Esophagus squamous epithelium (tissue), 5 donors: ENCODE measurements at places on chromosomes 5 and 9.

GRCh38 chr9:104805441-104805840 lies 41.5 kb downstream of the NIPSNAP3B start:
- no peak for DNase-seq

- no peak for DNase-seq
These were observed 2.6 kb downstream of the TEX10 start for GRCh38 chr9:100350188-100350587.

GRCh38 chr5:6820851-6821479 lies 107.7 kb downstream of the TENT4A start:
- no peak for DNase-seq

- no peak for DNase-seq
These were observed 32.0 kb downstream of the MAN2A1 start for GRCh38 chr5:109721741-109722140.

GRCh38 chr5:113202287-113202686 lies 225.7 kb downstream of the DCP2 start:
- DNase-seq, result no peak

GRCh38 chr9:93259490-93260262 lies 75.7 kb downstream of the WNK2 start:
- DNase-seq, result no peak

GRCh38 chr5:176626876-176627236 lies 3.5 kb downstream of the SNCB start:
- no peak for DNase-seq

DNA sequence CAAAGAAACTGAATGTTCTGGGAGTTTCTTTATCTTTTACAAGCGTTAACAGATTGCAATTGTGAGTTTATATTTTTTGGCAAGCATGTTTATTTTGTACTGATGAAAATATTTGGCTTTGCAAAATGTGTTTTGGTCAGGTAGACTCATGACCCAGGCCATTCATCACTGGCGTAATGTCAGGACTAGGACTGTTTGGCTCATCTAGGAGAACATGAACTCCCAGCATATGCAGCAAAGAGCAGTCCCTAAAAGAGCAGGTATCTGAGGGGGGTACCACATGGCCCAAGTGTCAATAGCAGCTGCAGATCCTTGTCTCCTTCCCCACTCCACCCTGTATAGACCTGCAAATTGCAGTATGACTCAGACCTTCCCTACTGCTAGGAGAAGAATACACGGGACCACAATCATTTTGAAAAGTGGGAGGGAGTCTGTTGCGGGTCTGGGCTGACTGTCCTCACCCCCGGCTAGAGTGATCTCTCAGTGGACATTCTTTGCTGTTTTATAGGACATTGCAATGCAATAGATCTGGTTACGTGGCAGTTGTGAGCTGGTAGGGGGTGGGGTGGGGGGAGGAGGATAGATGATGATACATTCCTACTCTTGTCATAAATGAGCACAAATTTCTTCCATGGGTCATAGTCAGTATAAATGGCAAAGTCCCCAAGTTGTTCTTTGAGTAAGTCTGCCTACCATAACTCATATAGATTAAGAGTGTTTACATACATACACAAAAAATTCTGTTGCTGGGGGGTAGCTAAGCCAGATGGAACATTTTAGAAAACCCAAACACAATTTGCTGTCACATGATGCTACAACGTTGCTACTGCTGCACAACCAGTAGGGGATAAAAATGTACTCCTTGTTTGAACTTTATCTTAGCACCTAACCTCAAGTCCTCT lies 20.8 kb upstream of the SNCAIP start:
- DNase-seq, result no peak

DNA sequence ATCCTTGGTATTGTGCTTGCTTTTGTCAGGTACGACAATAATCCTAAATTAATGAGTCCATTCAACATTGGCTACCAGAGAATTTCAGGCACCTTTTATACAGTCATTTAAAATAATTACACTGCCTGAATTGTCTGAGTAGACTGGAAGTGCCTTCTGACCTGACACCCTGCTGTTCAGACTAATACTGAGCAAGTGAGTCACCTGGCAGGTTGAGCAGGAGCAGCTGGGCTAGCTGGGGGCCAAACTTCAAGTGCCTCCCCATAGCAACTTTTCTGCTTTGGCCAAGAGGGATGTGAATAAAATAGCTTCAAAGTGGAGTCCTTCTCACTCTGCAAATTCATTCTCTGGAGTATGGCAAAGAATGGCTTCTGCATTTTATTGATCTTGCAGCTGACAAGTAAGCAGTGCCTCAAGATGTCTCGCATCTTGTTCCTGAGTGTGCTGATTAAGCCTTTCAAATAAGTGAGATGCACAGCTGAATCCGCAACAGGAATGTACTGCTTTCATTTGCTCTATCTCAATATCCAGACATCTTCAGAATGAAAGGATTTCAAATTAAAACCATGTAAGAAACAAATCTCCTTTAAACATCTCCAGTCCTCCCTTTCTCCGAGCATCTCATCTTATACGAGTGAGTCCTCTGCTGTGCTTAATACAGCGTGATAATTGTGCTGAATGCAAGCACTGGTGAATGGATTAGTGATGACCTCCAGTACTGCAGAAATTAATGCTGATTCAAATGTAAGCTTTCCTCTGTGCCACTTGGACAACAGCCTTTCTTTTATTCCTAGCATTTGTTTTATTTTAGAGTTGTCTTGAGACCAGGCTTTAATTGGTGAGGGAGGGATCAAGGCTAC lies 271.2 kb downstream of the EDIL3 start:
- DNase-seq, result no peak

- DNase-seq, result no peak
These were observed 105.1 kb downstream of the CEMIP2 start for GRCh38 chr9:71663216-71663615.

- DNase-seq, result no peak
These were observed 12.7 kb downstream of the KCTD16 start for GRCh38 chr5:144183254-144183889.

GRCh38 chr5:117955831-117956230 lies 1032.5 kb downstream of the DTWD2 start:
- DNase-seq, result no peak

DNA sequence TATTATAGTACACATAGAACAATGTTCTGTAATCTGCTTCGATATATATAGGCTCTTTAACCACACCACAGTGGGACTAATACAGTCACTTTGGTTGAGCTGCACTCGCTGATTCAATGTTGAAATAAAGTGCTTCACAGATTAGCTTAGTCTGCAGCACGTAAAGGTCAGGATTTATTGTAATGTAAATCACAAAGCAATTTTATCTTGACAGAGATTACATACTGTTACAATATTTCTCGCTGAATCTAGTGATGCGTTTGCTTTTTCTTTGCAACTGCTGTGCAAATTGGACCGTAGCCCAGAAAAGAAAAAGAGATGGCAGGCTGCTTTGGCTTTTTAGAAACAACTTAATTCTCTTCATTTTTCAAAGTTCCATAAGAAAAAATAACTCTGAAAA lies 52.9 kb downstream of the CETN3 start:
- DNase-seq, result no peak

DNA sequence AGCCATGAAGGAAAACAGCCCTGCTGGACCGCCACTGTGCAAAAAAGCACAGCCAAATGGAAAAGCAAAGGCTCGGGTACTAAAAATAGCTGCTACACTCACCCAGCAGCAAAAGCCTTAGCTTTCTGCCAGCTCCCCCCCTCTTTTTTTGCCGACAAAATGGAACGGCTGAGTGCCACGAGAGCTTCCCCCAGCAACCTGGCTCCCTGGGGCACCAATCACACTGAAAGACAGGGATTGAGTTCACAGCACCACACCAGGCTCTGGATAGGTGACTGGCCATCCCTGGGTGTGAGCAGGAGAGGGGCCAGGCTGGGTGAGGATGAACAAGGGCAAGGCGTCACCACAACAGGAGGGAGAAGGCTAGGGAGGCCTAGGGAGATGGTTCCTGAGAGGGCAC lies 66.7 kb downstream of the SIL1 start:
- DNase-seq, result no peak

GRCh38 chr9:98075332-98075805 lies 18.8 kb downstream of the NANS start:
- no peak for DNase-seq

GRCh38 chr5:163964671-163965070 lies 459.3 kb downstream of the MAT2B start:
- DNase-seq, result no peak

DNA sequence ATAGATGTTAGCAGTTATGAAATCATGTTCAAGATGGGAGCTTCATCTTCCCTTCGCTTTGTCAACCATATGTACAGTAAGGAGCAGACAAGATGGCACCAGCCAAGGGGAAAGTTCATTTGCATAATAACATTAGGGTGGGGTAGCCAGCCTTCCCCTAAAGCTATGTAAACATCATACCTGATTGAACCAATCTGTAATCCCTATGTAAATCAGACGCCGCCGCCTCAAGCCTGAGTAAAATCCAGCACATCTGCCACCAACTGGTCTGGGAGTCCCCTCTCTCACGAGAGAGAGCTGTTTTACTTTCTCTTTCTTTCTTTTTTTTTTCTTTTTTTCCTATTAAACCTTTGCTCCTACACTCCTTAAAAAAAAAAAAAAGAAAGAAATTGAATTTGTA lies 30.8 kb upstream of the REEP2 start:
- DNase-seq, result no peak

GRCh38 chr5:51383131-51384121 lies at the start of gene ISL1:
TSS of gene ISL1 (plus strand) at chr5:51383448. CDS start at chr5:51383672, 224 bp downstream.
- DNase-seq, result no peak

DNA sequence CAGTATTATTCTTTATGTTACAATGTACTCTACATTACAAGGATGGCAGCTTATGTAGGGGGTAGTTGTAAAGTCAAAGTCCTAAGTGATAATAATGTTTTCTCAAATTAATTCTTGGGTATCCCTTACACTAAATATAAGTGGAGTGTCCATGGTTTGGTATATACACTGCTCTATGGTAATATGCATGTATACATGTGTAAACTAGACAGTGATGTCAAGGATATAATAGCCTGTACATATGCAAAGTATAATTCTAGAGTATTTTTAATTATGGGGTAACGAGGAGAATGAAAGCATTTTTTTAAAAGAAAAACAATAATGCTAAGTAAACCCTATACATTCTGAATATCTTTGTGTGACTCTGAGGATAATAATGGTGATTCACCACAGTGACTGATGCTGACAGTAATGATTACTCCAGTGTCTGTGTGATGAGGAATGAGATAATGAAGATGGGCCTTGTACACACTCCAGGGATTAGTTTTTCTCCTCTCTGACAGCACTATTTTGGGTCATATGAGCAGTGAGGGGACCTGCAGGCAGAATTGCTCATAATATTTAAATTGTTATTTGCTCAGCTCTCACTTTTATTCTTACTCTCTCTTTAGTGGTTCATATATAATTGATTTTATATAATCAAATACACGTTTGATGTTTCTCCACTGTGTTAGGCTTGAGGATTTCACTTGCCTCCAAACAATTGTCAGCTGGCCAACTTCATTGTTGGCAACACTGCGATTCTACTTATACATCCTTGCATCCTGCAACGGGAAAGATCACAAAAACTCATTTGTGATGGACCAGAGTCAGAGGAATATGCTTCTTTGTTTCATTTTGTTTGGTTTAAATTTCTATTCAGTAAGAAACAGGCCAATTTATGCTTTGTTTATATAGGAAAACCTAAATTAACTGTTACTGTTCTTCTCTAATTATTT lies 88.2 kb downstream of the NREP start:
- no peak for DNase-seq

GRCh38 chr9:95463148-95464060 lies 53.4 kb downstream of the PTCH1 start:
- no peak for DNase-seq

DNA sequence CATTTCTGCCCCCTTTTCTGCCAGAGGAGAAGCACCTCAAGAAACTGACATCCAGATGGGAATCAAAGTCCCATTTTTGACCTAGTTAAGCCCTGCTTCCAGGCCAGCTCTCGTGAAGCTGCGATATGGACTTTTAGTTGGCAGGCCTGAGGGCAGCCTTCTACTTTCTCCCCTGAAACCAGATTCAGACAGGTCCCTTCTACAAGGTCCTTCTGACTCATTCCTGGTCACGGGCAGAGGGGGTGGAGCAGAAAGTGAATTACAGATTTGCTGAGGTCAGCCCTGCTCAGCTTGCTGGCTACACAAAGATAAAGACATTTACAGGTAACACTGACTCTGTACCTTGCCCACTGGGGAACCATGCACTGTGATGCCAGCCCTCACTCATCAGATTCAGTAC lies 52.8 kb upstream of the TUT7 start:
- DNase-seq, result no peak

GRCh38 chr5:94870511-94871183 lies 252.2 kb downstream of the SLF1 start:
- DNase-seq, result no peak

DNA sequence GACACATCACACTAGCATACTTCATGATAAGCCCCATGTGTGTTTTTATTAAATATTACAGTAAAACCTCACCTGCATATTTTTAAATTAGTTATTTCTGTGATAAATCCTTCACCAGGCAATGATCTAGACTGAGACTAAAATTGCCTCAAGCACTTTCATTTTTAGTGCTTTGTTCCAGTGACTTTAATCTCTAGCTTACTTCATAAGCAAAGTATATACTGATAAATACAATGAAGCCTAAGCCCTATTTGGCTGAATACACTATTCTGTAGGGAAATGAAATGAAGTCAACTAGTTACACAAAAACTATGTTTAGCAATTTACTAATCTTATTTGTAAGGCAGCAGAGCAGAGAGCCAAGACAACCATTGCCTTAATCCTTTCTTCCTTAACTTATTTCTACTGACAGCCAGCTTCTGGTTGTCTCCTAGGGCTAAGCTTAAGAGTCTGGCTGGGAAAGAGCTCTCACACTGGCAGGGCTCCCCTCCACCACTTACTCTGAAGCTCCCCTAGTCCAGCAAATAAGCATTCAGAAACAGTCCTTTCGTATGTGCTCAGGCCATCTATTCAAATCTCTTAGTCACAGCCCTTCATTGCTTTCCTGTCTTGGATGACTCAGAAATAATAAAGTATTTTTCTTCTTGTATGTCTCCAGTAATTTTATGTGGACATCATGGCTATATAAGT lies 31.4 kb upstream of the MTAP start:
- no peak for DNase-seq

DNA sequence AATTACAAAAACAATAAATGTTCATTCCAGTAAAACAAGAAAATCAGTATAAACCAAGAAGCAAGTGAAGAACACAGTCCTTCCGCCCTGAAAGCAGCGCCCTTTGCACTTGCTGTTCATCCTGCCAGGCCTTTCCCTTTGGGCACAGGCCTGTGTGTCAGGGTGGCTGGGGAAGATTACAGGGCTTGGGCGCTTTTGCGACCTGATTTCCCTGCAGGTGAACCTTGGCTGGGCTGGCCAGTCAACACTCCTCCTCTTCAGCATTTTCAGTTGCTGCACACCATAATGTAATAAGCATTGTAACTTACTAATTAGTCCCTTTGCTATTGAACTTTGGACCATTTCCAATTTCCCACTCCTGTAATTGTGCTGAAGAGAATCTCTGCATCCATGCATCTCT lies 38.6 kb upstream of the TDRD7 start:
- no peak for DNase-seq

DNA sequence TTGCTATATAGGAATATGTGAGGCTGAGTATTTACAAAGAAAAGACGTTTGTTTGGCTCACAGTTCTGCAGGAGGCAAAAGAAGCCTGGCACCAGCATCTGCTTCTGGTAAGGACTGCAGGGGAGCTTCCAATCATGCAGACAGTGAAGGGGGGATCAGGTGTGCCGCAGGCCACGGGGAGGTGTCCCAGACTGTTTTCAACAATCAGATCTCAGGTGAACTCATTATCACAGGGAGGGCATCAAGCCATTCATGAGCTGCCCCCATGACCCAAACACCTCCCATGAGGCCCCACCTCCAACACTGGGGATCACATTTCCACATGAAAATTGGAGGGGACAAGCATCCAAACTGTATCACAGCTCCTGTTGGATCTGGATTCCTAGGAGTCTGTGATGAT lies 30.4 kb upstream of the TRIM14 start:
- DNase-seq, result no peak

GRCh38 chr5:7629561-7629960 lies 221.4 kb downstream of the CFAP90 start:
- no peak for DNase-seq
